Cortex of kidney (tissue), 1 donor: ENCODE measurements at places on chromosomes 2 and 18.

- no peak for DNase-seq
Measured at GRCh38 chr2:15673919-15674636, 82.4 kb downstream of the DDX1 start.

DNA sequence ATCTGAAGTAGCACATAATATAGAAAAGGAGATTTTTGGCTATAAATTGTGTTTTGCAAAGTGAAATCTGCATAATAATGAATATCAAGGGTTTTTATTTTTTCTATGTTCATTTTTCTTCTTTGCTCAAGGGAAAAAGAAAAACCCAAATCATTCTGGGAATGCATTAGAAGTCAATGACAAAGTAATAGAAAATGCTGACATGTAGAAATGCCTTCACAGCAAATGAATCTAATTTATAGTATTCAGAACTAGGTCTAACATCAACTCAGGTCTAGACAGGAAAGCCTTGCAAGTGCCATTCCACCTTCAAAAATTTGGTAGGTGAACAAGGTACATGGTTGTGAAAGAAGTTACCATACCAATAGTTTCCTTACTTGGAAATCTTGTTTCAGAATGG, 831.5 kb upstream of the CELF4 start:
- no peak for DNase-seq

GRCh38 chr2:134685967-134686366, 32.8 kb downstream of the TMEM163 start:
- no peak for DNase-seq

- DNase-seq: no peak
Measured at GRCh38 chr2:235706506-235706905, 212.7 kb downstream of the AGAP1 start.

GRCh38 chr2:106892048-106892447, 6.1 kb upstream of the ST6GAL2 start:
- no peak for DNase-seq

GRCh38 chr2:122249673-122250072, 494.2 kb downstream of the TSN start:
- no peak for DNase-seq

- DNase-seq: no peak
Measured at GRCh38 chr2:68045342-68045741, 17.5 kb downstream of the C1D start.

DNA sequence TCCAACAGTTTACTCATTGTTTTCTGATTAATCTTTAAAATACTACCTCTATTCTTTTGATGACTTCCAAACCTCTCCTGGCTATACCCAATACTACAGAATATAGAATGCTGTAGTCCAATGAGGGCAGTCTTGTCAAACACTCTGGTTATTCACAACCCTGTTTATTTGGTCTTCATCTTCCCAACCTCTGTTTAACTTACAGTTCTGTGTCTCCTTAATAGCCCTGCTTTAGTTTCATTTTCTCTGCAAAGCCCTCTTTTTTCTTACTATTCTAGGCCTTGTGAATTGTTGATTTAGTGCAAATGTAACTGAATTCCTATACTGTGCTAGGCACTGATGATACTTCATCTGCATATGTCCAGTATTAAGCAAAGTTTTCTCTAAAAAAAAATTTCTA, 40.0 kb downstream of the ACVR2A start:
- DNase-seq: no peak
